ENCODE measurements at places on chromosomes 4 and X. TPM values are rescaled to one million over a fixed set of nuclear protein-coding genes. Genes with fewer than 3 reads are reported as not detected.

Gene CSAG1
- total RNA-seq, result not detected

Gene NFKB1
- 32.6 TPM for total RNA-seq

Gene CFAP97
- 28.5 TPM for total RNA-seq

Gene NUP62CL
- total RNA-seq, result not detected

Gene VSIG4
- total RNA-seq, result not detected

Gene TCEAL3
- total RNA-seq, result 10.8 TPM

Gene PRR32
- not detected for total RNA-seq

Gene GPR173
- 9.8 TPM for total RNA-seq

Gene TMEM150C
- 5.0 TPM for total RNA-seq

Gene ENAM
- total RNA-seq, result not detected

Gene KCTD8
- total RNA-seq, result 0.78 TPM

Gene CYSLTR1
- total RNA-seq, result not detected

Gene KLHL13
- 4.1 TPM for total RNA-seq

Gene JAKMIP1
- not detected for total RNA-seq

Gene PDGFC
- total RNA-seq, result 22.8 TPM

Gene CTAG2
- total RNA-seq, result not detected

Gene SNCA
- total RNA-seq, result 21.2 TPM

Gene FAAH2
- total RNA-seq, result 3.3 TPM

Gene VGLL1
- not detected for total RNA-seq

Gene ARHGEF9
- total RNA-seq, result 14.8 TPM

Gene TBC1D9
- total RNA-seq, result 13.8 TPM

Gene LRCH2
- total RNA-seq, result 21.7 TPM

Gene MAGEA11
- not detected for total RNA-seq

Gene MAP3K15
- total RNA-seq, result 0.13 TPM

Gene ERVMER34-1
- 0.13 TPM for total RNA-seq

Gene PABPC1L2A
- not detected for total RNA-seq

Gene NSG1
- total RNA-seq, result 0.80 TPM

Gene ENPP6
- 0.13 TPM for total RNA-seq

Gene HELT
- total RNA-seq, result not detected

Gene NEUROG2
- total RNA-seq, result not detected

Gene MND1
- total RNA-seq, result 5.3 TPM

Gene AFM
- not detected for total RNA-seq

Gene TMEM255A
- total RNA-seq, result 0.24 TPM

Gene IL13RA2
- total RNA-seq, result 1.3 TPM

Gene KIAA1210
- not detected for total RNA-seq

Gene FAM241A
- 2.3 TPM for total RNA-seq

Gene CXXC4
- total RNA-seq, result 6.8 TPM

Gene CISD2
- total RNA-seq, result 27.9 TPM

Gene SLITRK4
- total RNA-seq, result 5.3 TPM

Gene FHDC1
- 0.16 TPM for total RNA-seq
